Right forelimb (tissue), 1 donor: ENCODE measurements at places on chromosomes 7 and 10.
A peak's percentile ranks its signal among the peaks of the same experiment; 100 is the strongest.

GRCh38 chr10:34358729-34359434 is 456.2 kb downstream of the PARD3 start:
- DNase-seq = no peak

DNA sequence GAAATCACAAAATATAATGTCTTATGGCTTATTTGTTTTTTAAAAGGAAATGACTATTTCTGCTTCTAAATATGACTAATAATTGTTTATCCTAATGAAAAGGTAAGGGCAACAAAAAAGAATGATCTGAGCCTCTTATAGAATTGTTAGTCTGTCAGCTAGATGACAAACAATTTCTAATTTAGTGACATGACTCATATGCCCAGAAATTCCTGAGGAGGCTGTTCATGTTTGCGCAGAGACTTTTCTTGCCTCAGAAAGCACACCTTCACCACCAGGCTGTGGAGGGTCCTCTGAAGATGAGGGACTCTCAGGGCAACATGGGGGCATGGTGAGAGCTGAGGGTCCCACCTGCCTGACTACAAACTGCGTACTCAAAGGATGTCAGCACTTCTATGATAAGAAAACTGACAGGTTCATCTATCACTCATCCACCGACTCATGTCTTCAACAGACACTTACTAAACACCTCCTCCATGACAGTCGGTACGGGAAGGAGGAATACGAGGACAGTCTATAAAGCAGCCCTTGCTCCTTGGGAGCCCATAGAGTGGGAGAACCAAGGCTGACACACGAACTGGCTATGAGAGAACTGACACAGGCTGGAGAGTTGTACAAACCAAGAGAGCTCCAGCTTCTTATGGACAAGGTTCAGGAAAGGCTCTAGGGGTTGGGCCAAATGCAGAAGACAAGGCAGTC is 102.0 kb downstream of the PKD1L1 start:
- DNase-seq = no peak

GRCh38 chr7:13179011-13179582 is 491.7 kb downstream of the ARL4A start:
- DNase-seq = no peak

DNA sequence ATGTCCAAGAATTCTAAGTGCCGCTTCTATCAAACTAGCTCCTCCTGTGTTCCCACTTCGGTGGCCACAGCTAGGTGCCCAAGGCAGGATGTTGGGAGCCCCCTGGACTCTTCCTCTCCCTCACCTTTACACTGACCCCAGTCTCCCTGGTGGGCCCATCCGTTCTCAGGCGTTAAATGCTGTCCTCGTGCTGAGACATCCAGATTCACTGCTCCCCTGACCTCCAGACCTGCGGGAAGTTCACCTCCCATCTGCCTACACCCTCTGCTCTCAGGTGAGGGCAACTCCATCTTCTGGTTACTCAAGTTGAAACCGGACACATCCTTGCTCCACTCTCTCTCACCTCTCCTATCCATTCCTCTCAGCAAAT is 114.3 kb downstream of the ARHGAP22 start:
- DNase-seq = no peak

GRCh38 chr7:81408728-81409127 is 361.1 kb downstream of the HGF start:
- DNase-seq = no peak

DNA sequence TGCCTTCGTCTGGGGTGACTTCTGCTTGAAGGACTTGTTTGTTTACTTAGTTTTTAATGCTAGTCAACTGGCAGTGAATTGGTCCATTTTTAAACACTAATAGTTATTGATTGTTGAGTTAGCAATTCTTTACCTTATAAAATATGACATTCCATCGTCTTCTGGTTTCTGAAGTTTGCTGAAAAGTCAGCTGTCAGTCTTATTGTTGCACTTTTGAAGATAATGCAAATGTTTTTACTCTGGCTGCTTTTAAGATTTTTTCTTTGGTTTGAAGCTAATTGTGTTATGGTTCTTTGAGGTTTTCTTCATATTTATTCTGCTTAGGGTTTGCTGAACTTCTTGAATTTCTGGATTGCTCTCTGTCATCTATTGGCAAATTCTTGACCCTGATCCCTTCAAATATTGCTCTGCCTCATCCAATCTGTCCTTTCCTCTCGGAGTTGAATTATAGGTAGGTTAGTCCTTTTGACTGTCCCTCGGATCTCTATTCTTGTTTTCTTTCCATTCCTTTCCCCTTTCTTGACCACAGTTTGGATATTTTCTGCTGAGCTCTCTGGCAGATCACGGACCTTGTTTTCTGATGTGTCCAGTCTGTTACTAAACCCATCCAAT is 24.2 kb downstream of the MGMT start:
- DNase-seq = no peak

- peak; percentile 10 for DNase-seq
These were observed 252.3 kb downstream of the KCNMA1 start for GRCh38 chr10:77385315-77385714.

DNA sequence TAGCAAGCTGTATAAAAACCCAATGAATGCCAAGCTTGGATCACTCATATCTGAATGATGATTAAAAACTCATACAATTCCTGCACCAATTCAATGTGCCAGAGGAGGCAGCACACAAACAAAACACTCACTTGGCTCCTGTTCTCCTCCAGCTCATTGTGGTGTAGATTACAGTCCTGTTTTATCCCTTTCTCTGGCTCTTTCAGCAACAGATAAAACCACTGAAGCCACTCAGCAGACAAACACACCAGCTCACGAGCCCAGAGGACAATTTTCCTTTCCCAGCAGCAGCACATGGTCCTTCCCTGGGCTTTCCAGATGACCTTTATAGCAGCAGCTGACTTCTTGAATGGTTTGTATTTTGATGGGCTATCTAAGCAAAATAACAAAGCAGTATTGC is 107.3 kb upstream of the STARD3NL start:
- no peak for DNase-seq

- no peak for DNase-seq
These were observed 16.7 kb downstream of the RBP3 start for GRCh38 chr10:47364911-47365310.

GRCh38 chr7:81284576-81284975 is 365.7 kb upstream of the SEMA3C start:
- DNase-seq = no peak

DNA sequence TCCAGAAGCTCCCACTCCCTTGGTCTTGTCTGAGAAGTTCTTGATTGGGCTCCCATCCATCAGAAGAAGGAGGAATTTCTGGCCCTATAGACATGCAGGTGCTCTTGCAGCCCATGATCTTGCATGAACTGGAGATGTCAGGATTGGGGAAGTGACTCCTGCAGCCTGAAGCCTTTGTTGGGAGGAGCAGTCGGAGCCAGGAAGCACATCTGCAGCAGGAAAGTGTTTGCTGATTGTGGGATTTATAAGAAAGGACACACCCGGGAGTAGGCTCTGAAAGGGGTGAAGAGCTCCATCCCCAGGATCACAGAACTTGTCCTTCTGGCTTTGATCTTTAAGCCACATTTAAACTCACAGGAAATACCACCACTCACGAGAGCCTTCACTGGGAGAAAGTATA is 185.2 kb downstream of the DYNC1I1 start:
- DNase-seq = no peak

GRCh38 chr10:117294735-117295134 is 53.8 kb downstream of the SLC18A2 start:
- DNase-seq = no peak

DNA sequence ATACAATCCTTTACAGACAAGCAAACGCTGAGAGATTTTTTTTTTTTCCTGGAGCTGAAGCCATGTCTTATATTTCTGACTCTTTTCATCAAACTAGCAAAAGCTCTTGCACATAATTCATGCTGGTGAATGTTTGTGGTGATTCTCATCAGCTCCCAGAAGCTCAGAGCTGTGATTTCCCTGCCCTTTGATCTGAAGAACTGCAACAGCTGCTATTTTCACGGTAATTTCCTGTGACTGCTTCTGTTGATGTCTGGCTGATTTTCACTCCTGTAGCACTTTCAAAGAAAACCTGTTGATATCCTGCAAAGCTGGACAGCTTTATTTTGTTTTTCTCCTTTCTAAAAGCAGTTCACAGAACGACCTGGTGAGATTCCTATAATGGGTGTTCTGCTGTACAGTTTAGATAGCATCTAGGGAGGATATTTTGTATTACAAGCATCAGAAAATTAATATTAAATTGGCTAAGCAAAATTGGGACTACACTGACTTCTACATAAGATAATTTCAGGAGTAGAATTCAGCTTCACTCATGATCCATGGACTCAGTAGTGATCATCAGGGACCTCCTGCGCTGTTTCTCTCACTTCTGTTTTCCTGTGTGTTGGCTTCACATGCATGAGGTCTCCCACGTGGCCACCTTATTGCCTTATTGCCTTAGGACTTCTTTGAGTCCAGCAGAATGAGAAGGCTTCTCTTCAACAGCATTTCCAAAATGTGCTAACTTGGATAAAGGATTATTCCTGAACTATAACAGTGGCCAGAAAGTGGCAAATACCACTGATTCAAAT is 1111.6 kb upstream of the SORCS1 start:
- no peak for DNase-seq

DNA sequence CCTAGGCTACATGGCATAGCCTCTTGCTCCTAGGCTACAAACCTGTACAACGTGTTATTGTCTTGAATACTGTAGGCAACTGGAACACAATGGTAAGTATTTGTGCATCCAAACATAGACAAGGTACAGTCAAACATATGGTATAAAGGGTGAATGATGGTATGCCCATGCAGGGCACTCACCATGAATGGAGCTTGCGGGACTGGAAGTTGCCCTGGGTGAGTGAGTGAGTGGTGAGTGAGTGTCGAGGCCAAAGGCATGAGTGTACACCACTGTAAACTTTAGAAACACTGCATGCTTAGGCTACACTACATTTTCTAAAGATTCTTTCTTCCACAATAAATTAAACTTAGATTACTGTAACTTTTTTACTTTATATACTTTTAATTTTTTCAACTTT is 165.7 kb downstream of the PARD3 start:
- DNase-seq = no peak

DNA sequence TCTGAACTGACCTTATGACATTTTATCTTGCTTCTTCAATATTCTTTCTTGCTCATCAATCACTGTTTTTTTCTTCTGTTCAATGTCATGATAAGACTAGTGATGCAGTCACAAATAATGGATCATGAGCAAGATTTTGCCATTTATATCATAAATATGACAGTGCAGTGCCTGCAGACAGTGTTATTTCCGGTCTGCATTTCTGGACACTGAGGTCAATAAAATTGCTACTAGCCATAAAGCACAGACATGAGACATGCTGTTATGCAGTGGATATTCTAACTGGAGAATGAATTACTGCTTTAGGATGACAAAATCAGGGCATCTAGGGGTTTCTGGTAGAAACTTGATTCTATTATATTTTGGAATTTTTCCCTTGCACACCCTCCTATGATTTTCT is 1509.7 kb upstream of the LRRTM3 start:
- no peak for DNase-seq

DNA sequence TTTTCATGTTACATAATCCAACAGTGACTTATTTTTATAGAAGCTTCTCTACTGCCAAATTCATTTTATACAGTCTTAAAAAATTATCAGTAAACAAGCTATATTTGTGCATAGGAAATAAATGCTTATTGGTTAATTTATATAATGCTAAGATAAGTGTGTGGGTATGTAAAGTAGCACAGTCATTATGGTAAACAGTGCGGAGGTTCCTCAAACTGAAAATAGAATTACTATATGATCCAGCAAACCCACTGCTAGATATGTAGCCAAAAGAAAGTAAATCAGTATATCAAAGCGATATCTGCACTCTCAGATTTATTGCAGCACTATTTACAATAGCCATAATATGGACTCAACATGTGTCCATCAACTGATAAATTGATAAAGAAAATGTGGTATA is 71.1 kb downstream of the ATRNL1 start:
- no peak for DNase-seq

DNA sequence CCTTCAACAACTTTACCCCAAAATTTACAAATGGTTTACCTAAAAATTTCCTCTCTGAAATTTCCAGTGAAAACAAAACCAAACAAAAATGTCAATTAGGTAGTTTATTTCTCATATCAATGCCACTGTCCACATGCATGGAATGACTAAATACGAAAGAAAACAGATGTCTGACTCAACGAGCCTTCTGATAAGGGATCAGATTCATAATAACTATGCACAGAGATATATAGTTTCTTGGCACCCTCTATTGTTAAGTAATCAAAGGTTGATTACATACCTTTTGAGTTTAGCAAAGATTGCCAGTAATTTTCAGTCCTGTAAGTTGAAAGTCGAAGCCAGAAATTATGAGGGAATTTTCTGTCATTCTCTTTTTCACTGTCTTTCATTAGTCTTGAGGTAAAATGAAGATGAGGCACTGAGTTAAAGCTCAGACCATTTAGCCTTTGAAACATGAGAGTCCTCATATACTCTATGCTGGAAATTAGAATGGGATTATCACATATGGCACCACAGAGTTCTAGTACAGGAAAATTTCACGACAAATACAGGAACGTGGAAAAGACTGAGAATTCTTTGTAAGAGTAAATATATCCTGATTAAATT is 519.1 kb upstream of the ANKRD30A start:
- DNase-seq = no peak

GRCh38 chr10:5958675-5959074 is 18.7 kb downstream of the IL15RA start:
- no peak for DNase-seq

GRCh38 chr10:128628252-128628651 is 502.0 kb upstream of the MKI67 start:
- DNase-seq = no peak

- DNase-seq = no peak
These were observed 53.2 kb downstream of the GAD2 start for GRCh38 chr10:26269754-26270153.

DNA sequence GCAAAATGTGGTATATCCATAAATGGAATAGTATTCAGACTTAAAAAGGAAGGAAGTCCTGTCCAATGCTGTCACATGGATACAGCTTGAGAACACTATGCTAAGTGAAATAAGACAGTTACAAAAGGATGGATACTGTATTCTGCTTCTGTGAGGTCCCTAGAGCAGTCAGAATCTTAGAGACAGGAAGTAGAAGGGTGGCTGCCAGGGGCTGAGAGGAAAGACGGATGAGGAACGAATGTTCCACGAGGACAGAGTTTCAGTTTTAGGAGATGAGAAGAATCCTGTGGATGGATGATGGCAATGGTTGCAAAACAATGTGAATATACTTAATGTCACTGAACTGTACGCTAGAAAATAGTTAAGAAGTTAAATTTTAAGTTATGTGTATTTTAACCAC is 3.8 kb downstream of the PRKCQ start:
- DNase-seq = no peak

GRCh38 chr10:10845826-10846503 is 171.7 kb upstream of the CELF2 start:
- no peak for DNase-seq

DNA sequence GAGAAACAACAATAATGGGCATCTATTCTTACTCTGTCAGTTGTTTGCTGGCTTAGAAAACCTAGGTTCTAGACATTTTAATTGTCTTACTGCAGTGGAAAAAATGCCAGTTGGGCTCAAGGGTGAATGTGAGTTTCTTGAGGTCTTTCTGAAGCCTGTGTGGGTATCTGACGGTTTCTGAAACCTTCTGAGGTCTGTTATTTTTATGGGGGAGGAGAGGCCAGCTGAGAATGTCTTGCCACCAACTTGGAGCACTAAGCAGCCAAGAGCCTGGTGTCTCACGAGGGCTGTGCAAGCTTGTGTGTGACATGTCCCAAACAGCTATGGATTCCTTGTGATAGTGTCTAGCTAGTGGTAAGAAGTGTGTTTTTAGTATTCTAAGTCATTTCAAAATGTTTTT is 24.2 kb upstream of the DDC start:
- DNase-seq = no peak
